ENCODE measurements at places on chromosomes 2 and 18. TPM values are rescaled to one million over a fixed set of nuclear protein-coding genes. Genes with fewer than 3 reads are reported as not detected.
A peak's percentile ranks its signal among the peaks of the same experiment; 100 is the strongest.

DNA sequence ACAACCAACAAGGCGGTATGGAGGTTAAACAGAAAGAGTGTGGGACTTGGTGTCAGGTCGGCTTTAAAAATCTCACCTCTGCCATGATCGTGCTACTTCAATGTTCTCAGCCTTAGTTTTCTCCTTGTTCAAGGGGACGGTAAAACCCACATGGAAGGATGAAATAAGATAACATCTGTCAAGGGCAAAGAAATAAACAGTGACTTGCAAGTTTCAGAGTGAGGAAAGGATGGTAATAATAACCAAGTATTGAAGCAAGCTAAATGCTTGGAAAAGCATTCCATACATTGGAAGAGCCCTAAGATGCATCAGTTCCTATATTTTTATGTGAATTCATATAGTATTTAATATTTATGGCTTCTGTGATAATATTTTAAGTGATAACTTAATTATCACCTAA is 29.8 kb upstream of the LMAN1 start:
- no peaks in the 10 kb centered on the region for H3K4me1 ChIP-seq
- H3K4me3 ChIP-seq = no peak overlapping the region
- no peaks in the 10 kb centered on the region for H3K36me3 ChIP-seq
- no peak for DNase-seq
- peaks cover 31% of the 10 kb centered on the region for H3K27me3 ChIP-seq

DNA sequence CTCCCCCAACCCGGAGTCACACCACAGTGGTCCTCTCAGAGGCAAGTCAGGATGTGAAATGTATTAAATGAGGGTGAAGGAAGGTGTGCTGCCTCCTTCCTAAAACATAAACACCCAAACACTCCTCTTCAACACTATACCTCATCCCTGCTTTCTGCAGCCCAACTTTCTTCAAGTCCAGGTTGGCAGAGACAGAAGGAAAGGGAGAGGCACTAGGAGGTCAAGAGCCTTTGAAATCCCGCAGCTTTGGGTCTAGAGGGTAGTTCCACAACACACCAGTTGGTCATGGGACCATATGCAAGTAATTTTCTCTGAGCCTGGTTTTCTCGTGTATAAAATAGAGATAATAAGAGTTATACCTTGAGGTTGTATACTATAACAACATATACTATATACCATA is 38.4 kb downstream of the FIGN start:
- H3K4me1 ChIP-seq = no peaks in the 10 kb centered on the region
- H3K27ac ChIP-seq = no peak overlapping the region
- no peaks in the 10 kb centered on the region for H3K36me3 ChIP-seq
- H3K27me3 ChIP-seq = peaks cover 6% of the 10 kb centered on the region

- H3K4me1 ChIP-seq = peaks cover 5% of the 10 kb centered on the region
- no peak overlapping the region for H3K4me3 ChIP-seq
- H3K36me3 ChIP-seq = peaks cover under 1% of the 10 kb centered on the region
- DNase-seq = peak; percentile 14
These were observed 99.4 kb upstream of the STPG4 start for GRCh38 chr2:47254464-47254863.

GRCh38 chr2:238525990-238526389 is 99.3 kb downstream of the ASB1 start:
- peaks cover 5% of the 10 kb centered on the region for H3K36me3 ChIP-seq
- H3K27me3 ChIP-seq = peaks cover 8% of the 10 kb centered on the region
- H3K4me1 ChIP-seq = no peaks in the 10 kb centered on the region
- H3K4me3 ChIP-seq = no peak overlapping the region
- no peak for DNase-seq

- H3K4me1 ChIP-seq = no peaks in the 10 kb centered on the region
- no peak overlapping the region for H3K4me3 ChIP-seq
- no peak for DNase-seq
These were observed 188.7 kb upstream of the SATB2 start for GRCh38 chr2:199646439-199646838.

DNA sequence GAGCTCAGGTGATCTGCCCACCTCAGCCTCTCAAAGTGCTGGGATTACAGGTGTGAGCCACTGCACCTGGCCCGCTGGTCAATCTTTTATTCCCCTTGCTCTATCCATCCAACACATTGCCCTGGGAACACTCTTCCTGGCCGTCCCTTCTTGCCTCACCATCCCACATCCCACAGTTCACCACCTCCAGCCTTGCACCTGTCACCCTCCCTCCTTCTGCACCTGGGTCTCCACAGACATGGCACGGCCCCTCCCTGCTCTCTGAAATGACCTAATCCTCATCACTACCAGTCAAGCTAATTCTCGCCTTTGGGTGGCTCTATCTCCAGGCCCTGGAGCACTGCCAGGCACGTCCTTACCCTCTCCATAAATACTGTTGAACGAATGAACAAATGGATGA is 116.9 kb upstream of the TEX51 start:
- H3K27ac ChIP-seq = no peak overlapping the region
- DNase-seq = no peak
- peaks cover 6% of the 10 kb centered on the region for H3K4me1 ChIP-seq

- H3K27ac ChIP-seq = no peak overlapping the region
- H3K36me3 ChIP-seq = no peaks in the 10 kb centered on the region
- H3K4me3 ChIP-seq = no peak overlapping the region
- peaks cover 74% of the 10 kb centered on the region for H3K4me1 ChIP-seq
- no peaks in the 10 kb centered on the region for H3K27me3 ChIP-seq
These were observed 106.2 kb downstream of the BCL2 start for GRCh38 chr18:63213331-63213900.

GRCh38 chr2:42855221-42855970 is 63.0 kb upstream of the HAAO start:
- no peak overlapping the region for H3K4me3 ChIP-seq
- no peak overlapping the region for H3K27ac ChIP-seq
- H3K36me3 ChIP-seq = no peaks in the 10 kb centered on the region
- H3K4me1 ChIP-seq = no peaks in the 10 kb centered on the region
- no peak for DNase-seq

- DNase-seq = no peak
- H3K4me3 ChIP-seq = no peak overlapping the region
- H3K36me3 ChIP-seq = no peaks in the 10 kb centered on the region
- H3K4me1 ChIP-seq = no peaks in the 10 kb centered on the region
- peaks cover 33% of the 10 kb centered on the region for H3K27me3 ChIP-seq
These were observed 75.8 kb upstream of the NPAS2 start for GRCh38 chr2:100744184-100744583.

DNA sequence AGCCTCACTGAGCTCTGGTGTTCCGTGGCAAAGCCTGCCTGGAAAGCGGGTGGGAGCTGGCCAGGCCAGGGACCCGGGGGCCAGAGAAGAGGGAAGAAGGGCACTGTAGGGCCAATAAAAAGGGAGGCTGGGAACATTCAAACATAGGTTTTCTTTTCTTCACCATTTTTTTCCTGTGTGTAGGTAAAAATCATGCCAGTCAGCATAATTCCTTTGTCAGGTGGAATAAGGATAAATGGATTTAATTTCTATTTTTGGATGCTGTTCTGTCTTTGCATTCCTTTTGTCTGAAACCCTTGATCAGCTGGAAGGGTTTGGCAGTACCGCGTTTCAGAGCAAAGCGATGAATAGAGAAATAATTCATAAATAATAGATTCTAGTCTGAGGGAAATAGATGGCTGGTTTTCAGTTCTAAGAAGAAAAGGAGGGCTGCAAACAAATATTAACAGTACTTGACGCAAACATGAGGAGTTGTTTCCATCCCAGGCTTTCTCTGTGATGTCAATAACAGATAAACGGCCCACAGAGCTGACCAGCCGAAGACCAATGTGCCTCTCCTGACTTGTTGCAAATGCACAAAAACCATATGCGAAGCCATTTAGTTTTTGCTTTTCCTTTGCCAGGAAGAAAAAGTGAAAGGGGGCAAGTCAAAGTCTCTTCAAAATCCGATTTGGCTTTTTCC is 384.4 kb downstream of the TSN start:
- H3K27ac ChIP-seq = no peak overlapping the region
- H3K27me3 ChIP-seq = no peaks in the 10 kb centered on the region
- DNase-seq = no peak
- no peaks in the 10 kb centered on the region for H3K36me3 ChIP-seq
- no peak overlapping the region for H3K4me3 ChIP-seq
- no peaks in the 10 kb centered on the region for H3K4me1 ChIP-seq

- no peaks in the 10 kb centered on the region for H3K36me3 ChIP-seq
- no peak for DNase-seq
- no peak overlapping the region for H3K27ac ChIP-seq
- peaks cover 56% of the 10 kb centered on the region for H3K27me3 ChIP-seq
- no peak overlapping the region for H3K4me3 ChIP-seq
- peaks cover 5% of the 10 kb centered on the region for H3K4me1 ChIP-seq
These were observed 195.3 kb downstream of the SMAD2 start for GRCh38 chr18:47735041-47735702.

DNA sequence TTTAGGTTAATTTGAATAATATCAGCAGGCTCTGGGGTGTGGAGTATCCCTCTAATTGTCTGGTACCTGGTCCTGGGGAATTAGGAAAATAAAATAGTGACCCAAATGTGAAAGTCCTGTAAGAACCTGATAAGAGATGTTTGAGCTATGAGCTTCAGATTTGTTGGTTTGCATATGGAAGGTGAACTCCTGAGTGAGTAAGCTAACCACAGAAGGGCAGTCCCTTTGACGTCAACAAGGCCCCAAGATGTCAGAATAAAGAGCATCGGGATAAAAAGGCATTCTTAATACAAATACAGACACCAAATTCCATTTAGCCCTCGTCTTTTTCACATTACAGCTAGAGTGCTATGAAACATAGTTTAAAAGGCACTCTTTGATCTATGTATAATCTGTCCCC is 1366.3 kb upstream of the TMEFF2 start:
- no peak overlapping the region for H3K4me3 ChIP-seq
- no peak for DNase-seq
- no peaks in the 10 kb centered on the region for H3K36me3 ChIP-seq
- no peak overlapping the region for H3K27ac ChIP-seq
- no peaks in the 10 kb centered on the region for H3K27me3 ChIP-seq

GRCh38 chr2:141103216-141103615 is 1027.6 kb downstream of the LRP1B start:
- H3K27ac ChIP-seq = no peak overlapping the region
- no peaks in the 10 kb centered on the region for H3K27me3 ChIP-seq
- H3K4me1 ChIP-seq = no peaks in the 10 kb centered on the region
- H3K36me3 ChIP-seq = no peaks in the 10 kb centered on the region
- no peak for DNase-seq
- H3K4me3 ChIP-seq = no peak overlapping the region

DNA sequence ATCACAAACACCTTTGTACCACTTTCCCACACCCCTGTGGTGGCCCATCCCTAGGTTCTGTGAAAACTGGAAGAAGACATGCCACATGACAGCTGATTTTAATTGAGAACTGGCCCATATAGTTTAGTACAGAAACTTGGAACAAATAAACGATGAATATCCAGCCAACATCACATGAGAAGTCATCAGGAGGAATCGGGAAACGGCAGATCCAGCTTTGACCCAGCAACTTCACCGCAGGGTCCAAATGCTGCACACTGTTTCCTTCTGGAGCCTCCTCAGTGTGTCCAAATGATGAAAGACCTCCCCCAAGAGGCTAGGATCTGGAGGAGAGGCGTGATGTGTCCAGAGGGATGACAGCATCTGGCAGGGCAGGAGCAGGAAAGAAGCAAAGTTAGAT is 75.5 kb downstream of the COPS8 start:
- no peaks in the 10 kb centered on the region for H3K36me3 ChIP-seq
- peaks cover 13% of the 10 kb centered on the region for H3K27me3 ChIP-seq
- H3K4me3 ChIP-seq = no peak overlapping the region
- H3K27ac ChIP-seq = no peak overlapping the region

DNA sequence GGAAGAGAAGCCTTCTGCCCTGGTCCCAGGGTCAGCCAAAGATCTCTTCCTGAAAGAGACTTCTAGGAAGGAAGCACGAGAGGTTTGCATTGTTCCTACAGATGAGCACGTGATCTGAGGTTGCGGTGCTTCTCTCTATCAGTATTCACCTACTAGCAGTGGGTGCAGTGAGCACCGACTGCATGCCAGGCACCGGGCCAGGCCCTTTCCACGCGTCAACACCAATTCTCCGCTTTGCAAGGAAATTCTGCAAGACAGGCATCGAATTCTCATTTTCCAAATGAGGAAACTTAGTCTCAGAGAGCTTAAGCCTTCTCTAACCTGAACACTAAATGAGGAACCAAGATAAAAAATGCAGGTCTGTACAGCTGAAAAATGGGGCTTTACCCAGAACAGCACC is 151.5 kb upstream of the MYCN start:
- no peaks in the 10 kb centered on the region for H3K4me1 ChIP-seq
- peaks cover 6% of the 10 kb centered on the region for H3K27me3 ChIP-seq
- H3K27ac ChIP-seq = no peak overlapping the region
- no peak for DNase-seq
- no peaks in the 10 kb centered on the region for H3K36me3 ChIP-seq

GRCh38 chr2:85485815-85486214 is 53.2 kb upstream of the MAT2A start:
- H3K4me3 ChIP-seq = no peak overlapping the region
- H3K27ac ChIP-seq = no peak overlapping the region
- no peaks in the 10 kb centered on the region for H3K4me1 ChIP-seq
- DNase-seq = no peak

GCG gene
- polyA plus RNA-seq = not detected

CHRNG gene
- polyA plus RNA-seq = not detected

PLEK gene
- polyA plus RNA-seq = 130 TPM

TUBA3E gene
- not detected for polyA plus RNA-seq

CCDC138 gene
- 8.2 TPM for polyA plus RNA-seq

LBX2 gene
- polyA plus RNA-seq = not detected
